ENCODE measurements at places on chromosomes 2 and 18.

DNA sequence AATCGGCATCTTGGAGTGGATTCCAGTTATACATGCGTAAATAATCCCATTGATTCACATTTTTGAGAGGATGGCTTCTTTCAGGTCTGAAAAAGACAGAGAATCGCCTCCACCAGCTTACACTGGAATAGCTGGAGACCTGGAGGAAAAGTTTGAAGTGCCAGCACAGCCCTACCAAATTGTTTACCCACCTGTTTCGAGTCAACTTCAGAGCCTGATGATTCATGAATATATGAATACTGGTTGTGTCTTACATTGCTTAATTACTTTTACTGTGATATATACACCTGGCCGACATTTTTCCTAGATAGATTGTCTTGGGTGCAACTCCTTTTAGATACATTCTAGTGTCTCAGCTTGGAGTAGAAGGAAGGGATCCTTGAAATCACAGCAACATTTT lies 335 bp upstream of the NCKAP5 start:
- DNase-seq: no peak

GRCh38 chr2:117693154-117693553 lies 121.3 kb upstream of the DDX18 start:
- DNase-seq: no peak

GRCh38 chr2:96540136-96540535 lies 3.6 kb downstream of the ARID5A start:
- no peak for DNase-seq

DNA sequence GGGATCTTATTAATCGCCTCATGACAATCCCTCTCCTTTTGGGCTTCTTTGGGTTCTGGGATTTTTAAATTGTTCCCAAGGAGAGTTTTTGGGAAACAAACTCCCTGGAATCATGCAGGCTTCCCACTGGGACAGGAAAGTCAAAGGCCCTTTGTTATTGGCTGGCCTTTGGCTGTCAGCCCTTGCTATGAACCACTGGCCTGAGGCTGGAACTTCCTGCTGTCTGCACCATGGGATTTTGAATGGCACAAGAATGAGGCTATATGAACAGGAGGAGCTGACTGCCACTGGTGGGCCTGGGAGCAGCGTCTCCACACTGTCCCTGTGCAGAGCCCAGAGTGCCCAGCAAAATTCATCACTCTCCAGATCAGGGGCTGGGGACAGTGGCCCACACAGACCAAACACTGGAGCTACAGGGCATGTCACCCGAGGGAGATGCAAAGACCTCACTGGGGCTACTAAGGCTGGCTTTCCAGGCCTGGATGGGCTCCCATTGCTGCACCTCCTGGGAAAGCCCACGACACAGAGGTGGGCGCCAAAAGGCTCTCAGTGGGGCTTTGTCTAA lies 35.7 kb downstream of the STEAP3 start:
- DNase-seq: no peak

GRCh38 chr2:225434014-225434413 lies 34.5 kb downstream of the NYAP2 start:
- DNase-seq: no peak

DNA sequence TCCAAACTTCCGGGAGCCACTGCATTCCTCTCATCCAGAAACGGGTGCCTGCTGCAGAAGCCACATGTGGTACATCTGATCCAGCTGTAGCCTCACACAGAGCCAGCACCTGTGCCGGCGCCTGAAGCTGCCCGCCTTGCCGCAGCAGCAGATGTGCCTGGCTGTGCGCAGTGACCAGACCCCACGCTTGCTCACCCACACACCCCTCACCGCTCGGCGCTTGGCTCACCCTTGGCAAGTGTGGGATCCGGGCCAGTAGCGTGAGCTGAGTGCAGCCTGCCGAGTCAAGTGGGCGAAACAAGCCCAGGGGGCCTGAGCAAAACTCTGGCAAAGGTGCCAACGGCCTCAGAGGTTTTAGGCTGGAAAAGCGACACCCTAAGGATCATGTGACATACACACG lies 220.1 kb upstream of the TMEFF2 start:
- DNase-seq: no peak

- DNase-seq: no peak
Observed at GRCh38 chr18:76686737-76687231, 135.6 kb upstream of the ZNF236 start.

GRCh38 chr2:24214880-24215279 lies 40.0 kb downstream of the FAM228A start:
- no peak for DNase-seq

DNA sequence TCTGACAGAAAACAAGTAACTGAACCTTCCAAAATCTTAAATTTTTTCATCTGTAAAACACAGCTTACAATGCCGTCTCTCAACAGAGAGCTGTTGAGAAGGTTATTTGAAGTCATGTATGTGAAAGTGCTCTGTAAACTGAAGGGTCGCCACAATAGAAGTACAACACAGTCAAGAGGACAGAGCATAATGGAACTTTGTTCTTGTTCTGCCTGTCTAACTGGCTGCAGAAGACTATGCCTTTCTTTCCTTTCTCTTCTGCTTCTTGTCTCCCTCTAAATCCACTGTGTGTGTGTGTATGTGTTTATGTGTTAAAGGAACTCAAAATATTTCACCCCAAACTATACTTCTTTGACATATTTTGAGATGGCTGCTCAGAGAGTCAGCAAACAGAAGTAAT lies 365.8 kb upstream of the RND3 start:
- DNase-seq: no peak
